ENCODE measurements at places on chromosomes 3 and 15.

DNA sequence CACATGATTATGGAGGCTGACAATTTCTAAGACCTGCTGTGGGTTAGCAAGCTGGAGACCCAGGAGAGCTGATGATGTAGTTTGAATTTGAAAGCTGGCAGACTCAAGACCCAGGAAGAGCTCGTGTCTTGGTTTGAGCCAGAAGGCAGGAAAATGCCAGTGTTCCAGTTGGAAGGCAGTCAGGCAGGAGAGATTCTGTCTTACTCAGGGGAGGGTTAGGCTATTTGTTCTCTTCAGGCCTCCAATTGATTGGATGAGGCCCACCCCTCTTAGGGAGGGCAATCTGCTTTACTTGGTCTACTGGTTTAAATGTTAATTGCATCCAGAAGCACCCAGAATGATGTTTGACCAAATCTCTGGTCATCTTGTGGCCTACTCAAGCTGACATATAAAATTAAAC lies 40.4 kb upstream of the IGF2BP2 start:
- no peak for DNase-seq

- no peak for DNase-seq
Measured at GRCh38 chr3:11566916-11567315, 76.8 kb downstream of the VGLL4 start.

- peak; percentile 50 for DNase-seq
Measured at GRCh38 chr3:192892981-192893700, 24.5 kb downstream of the MB21D2 start.

DNA sequence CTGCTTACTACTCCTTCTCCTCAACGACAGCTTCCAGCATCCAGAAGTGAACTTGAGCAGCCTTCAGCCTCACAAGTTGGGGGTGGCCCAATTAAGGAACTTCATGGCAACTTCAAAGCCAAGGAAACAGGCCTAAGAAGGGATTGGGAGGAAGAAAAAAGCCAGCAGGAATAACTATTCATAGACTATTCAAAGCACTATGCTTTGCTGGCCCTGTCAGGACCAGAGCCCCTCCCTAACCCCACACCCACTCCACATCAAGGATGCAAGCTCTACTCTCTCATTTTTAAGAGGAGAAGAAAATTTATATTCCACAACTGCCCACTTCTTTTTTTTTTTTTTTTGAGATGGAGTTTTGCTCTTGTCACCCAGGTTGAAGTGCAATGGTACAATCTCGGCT lies 10.0 kb upstream of the PRKAR2A start:
- DNase-seq: no peak

DNA sequence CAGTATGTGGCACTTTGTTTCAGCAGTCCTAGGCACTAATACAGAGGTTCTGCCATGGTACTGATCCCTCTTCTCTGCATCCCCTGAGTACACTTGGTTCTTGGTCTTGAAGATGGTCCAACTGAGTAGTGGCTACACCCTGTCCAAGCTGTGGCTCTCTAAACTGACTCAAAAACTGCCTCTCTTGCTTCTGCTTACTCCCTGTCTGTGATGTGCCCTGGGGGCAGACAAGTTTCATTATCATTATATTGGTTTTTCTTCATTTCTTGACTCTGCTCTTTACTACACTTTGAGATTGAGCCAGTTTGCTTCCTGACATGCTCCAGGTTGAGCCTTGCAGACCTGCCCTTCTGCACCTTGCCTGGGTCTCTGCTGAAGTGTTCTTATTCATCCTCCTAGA lies 18.9 kb upstream of the ST3GAL6 start:
- no peak for DNase-seq

- DNase-seq: no peak
Measured at GRCh38 chr3:56001537-56001936, 466.7 kb downstream of the ERC2 start.

GRCh38 chr15:69744391-69745162 lies 292.0 kb downstream of the RPLP1 start:
- DNase-seq: no peak

- no peak for DNase-seq
Measured at GRCh38 chr3:77464111-77464688, 424.3 kb downstream of the ROBO2 start.

GRCh38 chr3:14351617-14352001 lies 50.8 kb upstream of the SLC6A6 start:
- no peak for DNase-seq

DNA sequence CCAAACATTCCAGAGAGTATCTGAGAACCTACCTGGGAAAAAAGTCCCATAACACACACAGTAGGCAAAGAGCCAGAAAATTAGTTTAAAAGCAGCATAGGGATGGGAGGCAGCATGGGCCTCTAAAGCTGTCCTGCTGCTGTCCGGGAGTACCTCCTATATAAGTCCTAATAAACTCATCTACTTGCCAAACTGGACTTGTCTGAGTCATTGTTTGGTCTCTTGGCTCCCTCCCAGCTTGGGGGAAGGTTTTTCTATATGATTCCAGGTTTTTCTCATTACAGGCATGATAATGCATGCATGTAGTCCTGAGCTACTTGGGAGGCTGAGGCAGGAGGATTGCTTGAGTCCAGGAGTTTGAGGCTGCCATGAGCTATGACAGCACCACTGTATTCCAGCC lies 17.5 kb upstream of the HACD2 start:
- peak; percentile 79 for DNase-seq

- DNase-seq: peak; percentile 64
Measured at GRCh38 chr3:149120051-149120972, 9.1 kb upstream of the HPS3 start.

DNA sequence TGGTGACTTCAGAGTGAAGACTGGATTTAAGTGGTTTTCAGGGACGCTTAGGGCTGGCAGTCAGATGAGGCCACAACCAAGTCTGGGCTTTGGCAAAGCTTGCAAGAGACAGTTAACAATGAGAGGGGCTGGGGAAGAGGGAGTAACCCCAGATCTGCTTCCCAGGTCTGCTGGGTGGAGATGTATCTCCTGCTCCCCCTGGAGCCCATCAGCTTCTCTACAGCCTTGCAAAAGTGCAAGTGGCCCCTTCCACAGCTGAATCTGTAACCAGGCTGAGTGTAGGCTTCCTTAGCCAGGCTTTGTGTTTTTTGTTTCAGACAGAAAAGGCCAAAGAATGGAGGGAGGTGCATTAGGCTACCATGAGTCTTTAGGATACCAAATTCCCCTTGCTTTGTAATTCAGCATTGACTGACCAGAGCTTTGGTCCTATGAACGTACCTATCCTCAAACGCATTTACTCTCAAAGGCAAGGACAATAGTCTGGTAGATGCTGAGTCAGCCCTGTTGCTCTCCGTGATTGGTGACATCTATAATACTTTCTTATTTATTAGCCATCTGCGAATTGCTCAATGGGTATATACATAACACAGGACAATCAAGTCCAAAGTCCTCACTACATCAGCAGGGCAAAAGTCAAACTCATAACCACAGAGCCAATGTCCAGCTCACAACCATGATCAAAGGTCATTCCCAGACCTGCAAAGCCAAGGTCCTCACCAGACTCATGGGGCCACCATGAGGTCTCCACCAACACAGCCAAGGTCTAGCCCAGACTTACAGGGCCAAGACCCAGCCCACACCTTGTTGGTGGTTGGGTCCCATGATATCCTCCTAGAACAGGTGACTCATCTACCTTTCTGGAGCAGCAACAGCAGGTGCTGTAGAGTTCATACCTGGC lies 17.1 kb downstream of the CCDC13 start:
- DNase-seq: no peak

- peak; percentile 25 for DNase-seq
Measured at GRCh38 chr3:61530355-61530754, 31.0 kb upstream of the PTPRG start.

GRCh38 chr15:57256939-57257338 lies 119.4 kb upstream of the CGNL1 start:
- no peak for DNase-seq

DNA sequence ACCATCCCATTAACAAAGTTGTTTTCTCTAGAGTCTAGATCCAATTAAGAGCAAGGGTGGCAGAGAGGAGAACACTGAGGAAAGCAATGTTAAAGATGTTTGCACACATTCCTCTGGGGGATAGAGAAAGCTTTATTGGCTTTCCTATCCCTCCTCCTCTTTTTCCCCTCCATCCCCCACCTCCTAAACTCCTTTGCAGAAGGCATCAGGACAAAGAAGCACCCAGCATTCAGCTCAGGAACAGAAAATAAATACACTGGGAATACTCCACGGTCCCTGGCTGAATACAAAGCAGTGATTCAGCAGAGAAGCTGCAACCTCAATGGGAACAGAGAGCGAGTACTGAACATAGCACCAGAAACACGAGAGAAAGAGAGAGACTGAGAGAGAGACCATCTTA lies 21.9 kb downstream of the LSAMP start:
- no peak for DNase-seq

GRCh38 chr15:44319385-44319784 lies 30.9 kb downstream of the GOLM2 start:
- DNase-seq: no peak

DNA sequence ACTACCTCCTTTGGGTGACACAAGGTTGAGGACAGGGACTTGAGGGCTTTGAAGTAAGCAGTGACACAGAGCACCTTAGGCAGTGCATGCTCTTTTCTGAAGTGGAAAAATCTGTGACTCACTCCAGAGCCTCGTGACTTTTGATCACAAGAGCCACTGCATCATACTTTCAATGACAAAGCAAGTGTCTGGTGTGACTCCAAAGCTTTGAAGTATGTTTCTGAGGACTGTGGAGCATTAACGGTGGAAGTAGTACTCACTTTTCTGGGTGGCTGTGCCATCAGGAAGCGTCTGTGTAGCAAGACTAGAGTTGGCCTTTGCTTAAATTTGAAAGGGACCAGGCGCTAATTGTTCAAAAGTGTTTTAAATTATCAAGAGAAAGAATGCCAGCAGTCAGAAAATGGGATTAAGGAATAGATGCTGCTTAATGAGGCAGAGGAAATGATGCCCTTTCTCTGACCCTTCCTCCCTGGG lies 210.7 kb upstream of the TRIM42 start:
- DNase-seq: no peak

DNA sequence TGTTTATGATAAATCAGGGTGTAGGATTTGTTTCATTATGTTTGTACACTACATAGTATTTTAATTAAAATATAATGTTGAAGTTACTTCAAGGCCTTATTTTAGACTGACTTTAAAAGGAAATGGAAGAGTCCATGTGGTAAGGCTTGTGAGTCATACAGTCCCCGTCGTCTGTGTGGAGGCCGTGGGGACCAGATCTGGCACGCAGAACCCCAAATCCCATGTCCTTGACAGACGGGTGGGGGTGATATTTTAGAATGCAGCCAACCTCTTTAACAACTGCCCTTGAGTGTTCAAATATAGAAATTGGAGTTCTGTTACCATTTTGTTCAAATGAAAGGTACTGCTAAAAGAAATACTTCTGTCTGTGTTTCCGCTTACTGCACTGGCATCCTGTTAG lies 35.8 kb downstream of the ABHD17C start:
- DNase-seq: no peak

- no peak for DNase-seq
Measured at GRCh38 chr15:74451322-74451721, 9.6 kb downstream of the UBL7 start.

DNA sequence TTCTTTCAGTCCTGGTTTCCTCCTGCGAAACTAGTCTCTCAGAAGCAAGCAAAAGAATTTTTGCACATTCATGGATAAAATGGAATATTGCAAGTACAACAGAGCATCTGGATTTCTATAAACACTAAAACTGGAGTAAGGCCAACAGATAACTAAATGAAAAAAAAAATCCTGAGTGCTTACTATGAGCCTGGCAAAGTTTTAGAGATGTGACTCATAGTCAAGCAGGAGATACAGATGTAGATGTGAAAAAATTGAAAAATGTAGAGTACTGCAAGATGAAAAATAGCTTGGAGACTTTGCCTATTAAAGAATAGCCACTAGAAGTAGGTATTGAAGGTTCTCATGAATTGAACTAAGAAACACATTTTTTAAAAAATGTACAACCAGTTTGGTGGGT lies 397.4 kb downstream of the OTOL1 start:
- no peak for DNase-seq

DNA sequence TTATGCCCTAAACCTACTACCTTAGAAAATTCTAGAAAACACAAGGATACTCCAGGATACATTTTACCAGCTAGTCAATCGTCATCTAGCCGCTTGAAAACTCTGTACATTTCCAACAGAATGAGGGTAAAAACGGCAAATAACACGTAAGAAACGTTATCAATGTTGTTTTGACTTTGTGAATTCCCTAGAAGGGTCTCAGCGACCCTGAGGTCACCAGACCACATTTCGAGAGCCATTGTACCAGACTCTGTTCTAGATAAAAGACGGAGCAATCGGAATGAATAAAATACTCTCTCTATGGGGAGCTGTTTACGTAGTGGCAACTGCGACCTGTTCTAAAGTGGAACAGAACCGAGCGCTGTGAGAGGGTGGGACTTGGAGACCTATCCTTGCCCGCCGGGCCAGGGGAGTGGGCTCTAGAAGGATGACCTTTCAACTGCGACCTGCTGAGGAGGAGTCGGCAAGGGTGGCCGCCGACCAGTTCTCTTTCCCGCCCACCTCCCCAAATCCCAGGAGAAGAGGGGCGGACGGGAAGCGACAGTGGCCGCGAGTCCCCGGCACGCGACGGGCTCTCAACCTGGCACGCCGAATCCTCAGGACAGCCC lies 778 bp upstream of the AP4E1 start:
- no peak for DNase-seq

DNA sequence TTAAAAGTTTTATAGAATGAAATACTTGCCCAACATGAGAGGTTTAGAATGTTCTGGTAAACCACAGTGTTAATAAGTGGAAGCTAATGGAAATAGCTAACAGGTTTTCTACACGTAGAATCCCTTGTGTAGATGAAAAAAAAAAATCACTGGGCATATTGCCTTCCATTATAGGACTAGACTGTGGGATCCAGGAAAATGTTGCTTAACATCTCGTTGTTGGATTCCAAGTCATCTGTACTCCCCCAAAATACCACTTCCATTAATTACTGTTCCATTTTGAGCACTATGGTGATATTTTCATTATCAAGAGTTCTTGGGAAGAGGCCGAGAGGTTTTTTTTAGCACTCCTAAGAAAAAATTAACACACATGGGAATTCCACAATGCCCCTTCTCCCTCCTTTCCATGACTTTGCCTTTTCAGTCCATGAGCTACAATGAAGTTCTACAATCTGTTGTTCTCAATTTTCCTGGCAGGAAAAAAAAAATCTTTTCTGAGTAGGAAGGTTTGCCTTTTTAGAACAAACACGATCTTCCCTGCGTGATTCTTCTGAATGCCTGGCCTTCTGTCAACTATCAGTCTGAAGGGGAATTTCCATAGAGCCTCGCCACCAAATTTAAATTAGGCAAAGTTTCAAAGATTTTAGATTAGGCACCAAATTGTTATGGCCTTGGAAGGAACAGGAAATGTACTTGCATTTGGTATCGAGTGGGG lies 74.4 kb upstream of the CTDSPL start:
- DNase-seq: no peak

Measured in RWPE1 (cell line).